CD4-positive, alpha-beta T cell (primary cell): ENCODE measurements at places on chromosomes 7 and 10. TPM values are rescaled to one million over a fixed set of nuclear protein-coding genes. Genes with fewer than 3 reads are reported as not detected.

Gene ZNF425
- total RNA-seq = 0.39 TPM

Gene XRCC2
- 0.41 TPM for total RNA-seq

DNA sequence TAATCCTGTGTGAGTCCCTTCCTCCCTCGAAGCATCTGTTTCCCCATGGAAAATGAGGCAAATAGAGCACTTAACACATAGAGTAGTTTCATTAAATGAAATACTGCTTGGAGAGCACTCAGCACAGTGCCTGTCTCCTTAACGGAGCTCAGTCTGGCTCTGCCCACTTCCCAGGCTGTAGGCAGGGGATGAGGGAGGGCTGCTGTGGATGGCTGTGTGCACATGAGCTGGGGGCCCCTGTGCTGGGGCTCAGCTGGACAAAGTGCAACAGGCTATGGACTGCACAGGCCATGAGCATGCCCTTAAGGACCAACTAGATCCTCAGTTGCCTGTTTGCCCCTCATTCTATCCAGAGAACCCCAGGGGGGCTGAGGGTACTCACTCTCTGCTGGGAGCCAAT is 14.5 kb downstream of the ZCCHC24 start:
- H3K36me3 ChIP-seq = no peaks in the 10 kb centered on the region
- no peak for DNase-seq
- H3K4me3 ChIP-seq = no peak overlapping the region
- no peaks in the 10 kb centered on the region for H3K4me1 ChIP-seq
- no peaks in the 10 kb centered on the region for H3K27me3 ChIP-seq

DNA sequence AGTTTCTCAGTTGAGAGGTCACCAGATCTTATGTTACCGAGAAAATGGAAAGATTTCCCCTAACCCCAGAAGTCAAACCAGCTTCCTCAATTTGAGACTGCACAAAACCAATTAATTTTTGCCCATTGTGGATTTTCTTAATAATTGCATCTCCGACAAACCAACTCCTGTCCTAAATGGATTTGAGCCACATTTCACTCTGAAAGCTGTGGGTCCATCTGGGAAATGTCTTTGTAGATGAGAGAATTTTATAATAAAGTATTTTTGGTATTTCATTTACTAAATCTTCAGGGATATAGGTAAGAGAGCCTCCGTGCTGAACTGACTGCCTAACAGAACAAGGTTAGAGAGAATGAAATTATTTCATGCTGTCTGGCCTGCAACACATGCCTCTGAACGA is 99.7 kb upstream of the PDCD4 start:
- H3K4me3 ChIP-seq = no peak overlapping the region
- H3K27ac ChIP-seq = no peak overlapping the region
- H3K36me3 ChIP-seq = no peaks in the 10 kb centered on the region
- no peak for DNase-seq
- no peaks in the 10 kb centered on the region for H3K27me3 ChIP-seq

- H3K27ac ChIP-seq = no peak overlapping the region
- H3K4me3 ChIP-seq = no peak overlapping the region
- H3K4me1 ChIP-seq = no peaks in the 10 kb centered on the region
- H3K27me3 ChIP-seq = no peaks in the 10 kb centered on the region
- DNase-seq = no peak
Observed at GRCh38 chr7:50436133-50436806, 13.9 kb downstream of the FIGNL1 start.

Gene ARHGAP22
- total RNA-seq = not detected

Gene C7orf57
- not detected for total RNA-seq

DNA sequence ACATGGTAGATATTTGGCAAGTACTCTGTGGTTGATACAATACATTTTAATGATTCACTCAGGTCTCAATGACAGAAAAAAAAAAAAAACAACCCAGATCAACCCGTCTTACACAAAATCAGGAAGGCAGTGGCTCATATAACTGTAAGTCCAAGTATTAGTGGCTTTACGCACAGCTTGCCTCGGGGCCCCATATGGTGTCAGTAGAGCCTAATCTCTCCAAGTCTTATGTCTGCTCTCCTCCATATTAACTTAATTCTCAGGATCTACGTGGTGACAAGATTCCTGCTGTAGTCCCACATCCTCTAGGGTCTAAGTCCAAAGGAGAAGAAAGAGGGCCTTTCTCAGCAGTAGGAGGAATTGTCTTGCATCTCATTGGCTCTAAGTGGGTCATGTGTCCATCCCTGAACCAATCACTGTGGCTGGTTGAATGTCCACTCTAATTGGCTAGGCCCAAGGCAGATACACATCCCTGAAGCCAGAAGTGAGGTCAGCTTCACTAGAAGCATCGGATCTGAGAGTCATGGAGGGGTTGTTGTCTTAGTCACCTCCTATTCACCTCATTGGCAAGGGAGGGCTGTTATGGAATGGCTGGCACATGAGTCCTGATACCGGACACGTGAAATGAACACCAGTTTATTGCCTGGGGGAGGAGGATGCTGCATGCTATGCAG is 20.5 kb upstream of the PLPP4 start:
- H3K4me3 ChIP-seq = no peak overlapping the region
- H3K27me3 ChIP-seq = peaks cover 5% of the 10 kb centered on the region
- DNase-seq = no peak
- no peak overlapping the region for H3K27ac ChIP-seq

Gene CHAT
- not detected for total RNA-seq

Gene CHST15
- 0.42 TPM for total RNA-seq

DNA sequence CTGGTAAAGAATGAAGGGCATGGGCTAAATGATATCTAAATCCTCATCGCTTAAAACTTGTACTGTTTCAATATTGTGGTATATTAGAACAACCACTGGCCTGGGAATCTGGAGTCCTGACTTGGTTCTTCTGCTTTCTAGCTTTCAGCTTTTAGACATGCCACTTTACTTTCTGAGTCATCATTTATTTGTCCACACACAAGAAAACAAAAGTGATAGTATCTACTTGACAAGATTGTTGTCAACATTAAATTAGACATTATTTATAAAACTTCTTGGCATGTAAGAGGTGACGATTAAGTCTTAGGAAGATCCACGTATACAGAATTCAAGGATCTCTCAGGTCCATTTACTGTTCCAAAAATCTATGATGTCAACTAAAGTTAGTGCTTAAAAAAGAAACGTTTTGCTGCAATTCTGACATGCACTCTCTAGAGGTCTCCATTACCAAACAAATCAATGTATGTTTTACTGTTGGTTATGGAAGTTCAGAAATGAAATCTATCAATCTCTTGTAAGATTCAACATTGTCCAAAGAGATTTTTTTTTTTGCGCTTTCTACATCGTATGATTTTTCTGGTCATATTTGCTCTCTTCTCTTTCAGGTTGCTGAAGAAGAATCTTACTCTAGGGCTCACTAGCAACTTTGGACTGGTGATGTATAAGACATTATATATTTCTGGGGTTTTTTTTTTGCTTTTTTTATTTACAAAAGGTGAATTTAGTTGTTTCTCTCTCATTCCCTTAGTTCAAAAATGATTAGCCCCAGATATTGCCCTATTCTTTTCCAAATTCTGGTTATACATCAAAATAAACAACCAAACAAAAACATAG is 53.6 kb upstream of the DYNC1I1 start:
- H3K27me3 ChIP-seq = no peaks in the 10 kb centered on the region
- H3K27ac ChIP-seq = no peak overlapping the region
- no peaks in the 10 kb centered on the region for H3K36me3 ChIP-seq
- no peak for DNase-seq
- H3K4me3 ChIP-seq = no peak overlapping the region

Gene PRPS1L1
- not detected for total RNA-seq

Gene CRHR2
- not detected for total RNA-seq

DNA sequence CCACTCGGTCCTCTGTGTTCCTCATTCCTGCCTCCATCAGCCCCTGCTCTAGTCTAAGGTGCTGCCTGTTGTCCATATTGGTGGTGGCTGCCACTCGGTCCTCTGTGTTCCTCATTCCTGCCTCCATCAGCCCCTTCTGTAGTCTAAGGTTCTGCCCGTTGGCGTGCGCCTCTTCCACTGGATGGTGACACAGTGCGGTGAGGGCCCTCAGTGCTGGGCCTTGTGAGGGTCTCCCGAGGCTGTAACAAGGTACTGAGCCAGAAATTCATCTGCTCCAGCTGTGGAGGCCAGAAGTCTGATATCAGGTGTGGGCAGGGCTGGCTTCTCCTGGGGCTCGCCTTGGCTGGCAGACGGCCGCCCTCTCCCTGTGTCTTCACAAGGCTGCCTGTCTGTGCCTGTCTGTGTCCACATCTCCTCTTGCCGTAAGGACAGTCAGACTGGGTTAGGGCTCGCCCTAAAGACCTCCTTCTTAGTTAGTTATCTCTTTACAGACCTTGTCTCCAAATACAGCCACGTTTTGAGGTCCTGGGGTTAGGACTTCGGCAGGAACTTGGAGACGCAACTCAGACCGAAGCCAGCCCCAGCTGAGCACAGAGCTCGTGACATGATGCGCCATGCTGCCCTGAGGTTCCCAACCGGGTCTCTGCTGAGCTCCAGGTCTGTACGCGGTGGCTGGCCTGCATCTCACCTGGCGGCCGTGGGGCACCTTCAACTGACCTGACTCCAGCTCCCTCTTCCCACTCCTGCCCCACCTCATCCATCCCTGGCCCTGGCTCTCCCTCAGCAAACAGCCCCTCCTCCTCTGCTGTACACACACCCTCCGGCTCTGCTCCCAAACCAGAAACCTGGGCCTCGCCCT is 181.4 kb upstream of the SHH start:
- H3K4me1 ChIP-seq = peaks cover 55% of the 10 kb centered on the region
- H3K27ac ChIP-seq = no peak overlapping the region
- no peak for DNase-seq
- H3K27me3 ChIP-seq = peaks cover 3% of the 10 kb centered on the region

DNA sequence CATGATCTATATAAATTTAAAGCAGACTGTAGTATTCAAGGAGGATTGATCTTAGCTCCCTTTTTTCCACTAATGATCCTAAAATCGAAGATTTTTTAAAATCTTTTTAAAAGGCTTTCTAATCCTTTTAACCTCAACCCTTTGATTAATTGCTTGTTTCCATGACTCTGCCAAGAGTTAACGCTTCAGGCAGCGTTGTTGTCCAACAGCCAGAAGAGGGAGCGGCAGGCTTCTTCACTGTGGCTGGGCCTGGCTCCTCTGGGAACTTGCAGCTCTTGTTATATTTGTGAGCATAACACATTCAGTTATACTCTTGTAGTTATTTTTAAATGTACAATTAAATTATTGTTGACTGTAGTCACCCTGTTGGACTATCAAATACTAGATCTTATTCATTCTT is 26.3 kb downstream of the CRCP start:
- H3K4me3 ChIP-seq = no peak overlapping the region
- peaks cover 79% of the 10 kb centered on the region for H3K36me3 ChIP-seq
- no peaks in the 10 kb centered on the region for H3K27me3 ChIP-seq

Gene HKDC1
- 3.1 TPM for total RNA-seq

Gene GDF10
- total RNA-seq = 0.22 TPM

GRCh38 chr10:88952647-88953111 is at the start of gene ACTA2:
Gene ACTA2, minus strand, starts transcription at chr10:88952773. Its CDS starts 3,843 bp downstream, at chr10:88948930.
- H3K36me3 ChIP-seq = no peaks in the 10 kb centered on the region
- no peak within 1 kb of the TSS for H3K4me3 ChIP-seq
- no peaks in the 10 kb centered on the region for H3K4me1 ChIP-seq

Gene PON3
- not detected for total RNA-seq

Gene CAV2
- not detected for total RNA-seq

GRCh38 chr10:121526135-121526790 is 72.0 kb downstream of the FGFR2 start:
- H3K27ac ChIP-seq = no peak overlapping the region
- no peaks in the 10 kb centered on the region for H3K36me3 ChIP-seq
- DNase-seq = no peak
- H3K4me1 ChIP-seq = peaks cover 4% of the 10 kb centered on the region
- H3K4me3 ChIP-seq = no peak overlapping the region
- H3K27me3 ChIP-seq = no peaks in the 10 kb centered on the region

GRCh38 chr7:107610323-107610722 is 30.3 kb downstream of the BCAP29 start:
- no peak overlapping the region for H3K27ac ChIP-seq
- peaks cover 15% of the 10 kb centered on the region for H3K36me3 ChIP-seq
- H3K4me1 ChIP-seq = no peaks in the 10 kb centered on the region
- no peak for DNase-seq

DNA sequence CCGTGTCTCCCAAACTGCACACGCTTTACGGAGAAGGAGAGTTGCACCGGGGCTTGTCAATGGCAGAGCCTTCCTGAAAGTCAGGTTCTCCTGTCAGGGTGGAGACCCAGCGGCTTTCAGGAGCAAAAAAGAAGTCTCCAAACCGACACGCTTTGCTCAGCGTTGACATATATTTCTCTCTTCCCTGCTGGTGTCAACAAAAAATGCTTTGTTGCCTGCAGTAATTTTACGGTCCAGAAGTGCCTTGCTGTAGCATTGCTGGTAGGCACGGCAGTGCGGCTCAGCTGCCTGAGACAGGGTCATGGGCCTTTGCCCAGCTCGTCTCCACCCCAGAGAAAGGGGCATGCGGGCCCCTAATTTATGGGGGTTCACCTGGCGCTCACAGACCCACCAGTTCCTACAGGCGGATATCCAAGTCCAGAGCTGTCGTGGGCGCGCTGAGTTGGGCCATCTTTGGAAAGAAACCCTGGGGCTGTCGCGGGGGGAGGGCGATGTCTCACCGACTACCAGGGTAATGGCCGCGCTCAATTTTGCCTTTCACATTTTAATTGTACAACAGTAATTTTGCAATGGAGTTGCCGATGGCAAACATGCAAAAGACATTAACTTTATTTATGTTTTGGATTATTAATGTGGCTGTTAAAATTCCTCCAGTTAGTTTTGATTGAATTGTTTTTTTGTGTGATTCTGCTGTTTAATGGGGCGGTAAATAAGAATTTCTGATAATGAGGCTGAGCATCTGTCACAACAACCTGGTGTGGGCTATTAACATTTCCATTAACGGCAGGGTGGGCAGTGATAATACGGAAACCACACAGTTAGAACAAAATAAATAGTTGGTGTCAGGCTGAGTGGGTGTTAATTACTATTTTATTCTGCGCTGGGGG is 478.2 kb upstream of the FOXK1 start:
- no peak overlapping the region for H3K27ac ChIP-seq
- H3K4me3 ChIP-seq = no peak overlapping the region
- no peaks in the 10 kb centered on the region for H3K27me3 ChIP-seq

- DNase-seq = no peak
- H3K27ac ChIP-seq = no peak overlapping the region
- H3K27me3 ChIP-seq = no peaks in the 10 kb centered on the region
- H3K36me3 ChIP-seq = no peaks in the 10 kb centered on the region
- no peaks in the 10 kb centered on the region for H3K4me1 ChIP-seq
- no peak overlapping the region for H3K4me3 ChIP-seq
Observed at GRCh38 chr10:12540341-12540781, 191.0 kb downstream of the CAMK1D start.

Gene FAM180A
- not detected for total RNA-seq

Gene ZNF736
- total RNA-seq = 29.9 TPM

DNA sequence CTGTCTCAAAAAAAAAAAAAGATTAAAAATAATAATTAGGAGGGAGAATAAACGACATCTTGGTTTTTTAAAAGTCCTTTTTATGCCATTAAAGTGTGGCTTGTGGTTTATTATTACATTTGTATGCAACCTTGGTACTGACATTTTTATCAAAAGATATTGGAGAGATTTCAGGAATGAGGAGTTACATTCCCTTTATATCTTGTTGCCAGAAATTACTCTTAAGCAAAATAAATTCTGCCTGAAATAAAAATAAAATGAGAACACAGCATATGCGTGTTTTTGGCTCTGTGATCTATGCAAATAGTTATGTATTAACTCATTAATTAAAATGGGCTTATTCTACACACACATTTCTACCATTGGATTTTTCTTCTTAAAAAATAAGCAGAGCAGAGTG is 202.4 kb downstream of the BICC1 start:
- DNase-seq = no peak
- no peak overlapping the region for H3K27ac ChIP-seq
- no peaks in the 10 kb centered on the region for H3K27me3 ChIP-seq
- H3K36me3 ChIP-seq = no peaks in the 10 kb centered on the region
- H3K4me3 ChIP-seq = no peak overlapping the region

- H3K4me1 ChIP-seq = no peaks in the 10 kb centered on the region
- H3K27me3 ChIP-seq = no peaks in the 10 kb centered on the region
- H3K4me3 ChIP-seq = no peak overlapping the region
- no peaks in the 10 kb centered on the region for H3K36me3 ChIP-seq
- no peak for DNase-seq
Observed at GRCh38 chr10:48444266-48444665, 137.8 kb downstream of the MAPK8 start.
